Epithelial cell of prostate (primary cell): ENCODE measurements at places on chromosomes 3 and 15.

GRCh38 chr3:128153156-128154041 lies at the start of gene EEFSEC:
Gene EEFSEC (plus strand): TSS chr3:128153481. CDS start chr3:128153508, 27 bp downstream.
- DNase-seq, result no peak

DNA sequence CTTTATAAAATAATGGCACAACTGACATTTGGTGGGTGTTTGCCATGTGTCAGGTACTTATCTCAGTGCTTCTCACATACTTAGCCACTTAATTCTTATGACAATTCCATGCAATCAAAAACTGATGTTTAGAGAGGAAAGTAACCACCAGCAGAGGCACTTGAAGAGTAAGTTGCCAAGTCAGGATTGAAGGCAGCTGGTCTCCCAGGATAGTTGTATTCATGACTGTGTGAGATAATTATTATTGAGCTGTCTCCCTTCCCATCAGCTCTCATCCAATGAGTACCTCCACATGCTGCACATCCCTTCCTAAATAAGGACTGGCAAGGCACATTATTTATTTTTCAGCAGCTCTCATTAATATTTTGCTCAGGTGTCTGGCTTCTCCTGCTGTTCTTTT lies 4.8 kb downstream of the VEPH1 start:
- no peak for DNase-seq

GRCh38 chr3:120129718-120130513 lies 35.7 kb upstream of the GSK3B start:
- no peak for DNase-seq

GRCh38 chr3:30578479-30578878 lies 27.9 kb upstream of the TGFBR2 start:
- peak; percentile 29 for DNase-seq

GRCh38 chr3:179236669-179237301 lies 14.1 kb downstream of the KCNMB3 start:
- DNase-seq, result no peak

DNA sequence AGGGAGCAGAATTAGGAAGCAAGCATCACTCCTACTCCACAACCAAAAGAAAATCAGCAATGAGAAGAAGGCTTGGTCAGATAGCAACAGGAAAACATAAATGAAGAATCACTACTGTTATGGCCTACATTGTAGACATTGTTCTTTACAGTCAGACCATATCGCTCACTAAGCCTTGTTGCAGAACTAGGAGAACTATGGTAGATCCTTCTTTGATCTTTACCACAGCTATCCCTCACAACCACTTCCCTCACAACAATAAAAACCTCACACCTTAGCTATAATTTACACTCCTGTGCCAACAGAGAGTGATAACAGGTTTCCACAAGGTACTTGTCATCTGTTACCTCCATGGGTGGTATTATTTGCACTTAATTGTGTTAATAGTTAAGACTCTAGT lies 126.6 kb downstream of the WDR76 start:
- DNase-seq, result no peak

GRCh38 chr3:127675651-127676391 lies 3.1 kb downstream of the ABTB1 start:
- DNase-seq, result no peak

DNA sequence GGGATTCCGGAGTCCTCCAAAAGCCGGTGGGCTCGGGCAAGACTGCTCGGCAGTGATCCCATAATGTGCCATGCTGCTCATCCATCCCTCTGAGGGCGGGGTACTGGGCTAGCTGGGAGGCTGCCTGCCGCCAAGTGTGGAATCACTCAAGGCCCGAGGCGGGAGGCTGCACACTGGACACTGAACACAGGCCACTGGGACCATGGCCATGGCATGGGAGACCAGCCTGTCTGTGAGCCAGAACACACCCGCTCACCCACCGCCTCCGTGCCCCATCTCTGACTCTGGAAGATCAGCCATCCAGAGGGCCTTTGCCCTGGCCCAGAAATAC lies 1.4 kb downstream of the C3orf22 start:
- no peak for DNase-seq

- DNase-seq, result no peak
These were observed 380.0 kb upstream of the DPH6 start for GRCh38 chr15:35926007-35926380.

GRCh38 chr15:61243983-61244593 lies 15.0 kb upstream of the RORA start:
- no peak for DNase-seq

DNA sequence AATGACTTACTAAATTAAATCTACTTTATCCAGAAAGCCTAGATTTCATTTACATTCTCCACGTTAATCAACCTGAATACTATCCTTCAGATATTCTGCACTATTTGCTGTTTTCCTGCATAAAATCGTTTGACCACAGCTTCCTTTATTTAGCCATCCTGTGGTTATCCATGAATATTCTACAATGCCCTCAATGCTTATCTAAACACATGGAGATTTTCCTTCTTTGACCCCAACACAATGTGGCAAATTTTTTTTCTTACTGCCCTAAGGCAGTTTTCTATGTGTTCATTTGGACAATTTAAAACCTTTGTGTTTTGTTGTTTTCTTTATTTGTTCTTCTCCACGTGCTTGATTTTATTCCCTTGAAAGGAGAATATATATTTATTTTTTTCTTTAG lies 495.5 kb upstream of the ROBO1 start:
- DNase-seq, result no peak

DNA sequence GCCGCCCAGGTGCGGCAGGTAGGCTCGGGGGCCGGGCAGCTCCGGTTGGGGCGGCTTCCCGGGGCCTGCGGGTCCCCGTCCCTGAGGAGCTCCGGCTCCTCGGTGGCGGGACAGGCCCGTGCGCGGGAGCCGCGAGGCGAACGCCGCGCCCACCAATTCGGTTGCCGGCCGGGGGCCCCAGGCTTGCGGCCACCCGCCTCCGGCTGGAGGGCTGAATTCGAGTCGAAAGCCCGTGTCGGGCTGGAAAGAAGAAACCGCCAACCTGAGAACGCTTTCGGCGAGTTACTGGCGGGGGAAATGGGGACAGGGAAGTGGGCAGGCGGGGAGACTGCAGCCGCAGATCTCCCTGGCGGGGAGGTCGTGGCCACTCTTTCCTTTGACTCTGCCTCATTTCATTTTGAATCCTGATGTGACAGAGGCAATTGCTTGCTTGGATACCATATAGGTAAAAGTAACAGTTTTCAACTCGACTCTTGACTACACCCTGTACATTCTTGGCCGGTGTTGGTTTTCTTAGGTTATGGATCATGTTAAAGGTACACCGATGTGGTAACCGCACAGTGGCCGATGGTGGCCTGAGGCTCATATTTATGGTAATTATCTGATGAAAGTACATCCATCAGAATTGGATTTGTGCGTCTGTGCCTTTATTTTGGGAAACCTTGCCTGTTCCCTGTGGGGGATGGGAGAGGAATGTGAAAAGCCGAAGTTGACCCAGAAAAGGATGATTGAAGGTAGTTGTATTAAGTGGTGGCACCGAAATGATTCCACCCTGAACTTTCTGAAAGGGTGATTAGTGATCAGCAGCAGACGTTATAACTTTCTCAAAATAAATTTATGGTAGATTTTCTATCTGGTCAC lies 1.7 kb downstream of the B3GNT5 start:
- no peak for DNase-seq

- DNase-seq, result no peak
These were observed 3.6 kb upstream of the EEFSEC start for GRCh38 chr3:128149650-128150049.

DNA sequence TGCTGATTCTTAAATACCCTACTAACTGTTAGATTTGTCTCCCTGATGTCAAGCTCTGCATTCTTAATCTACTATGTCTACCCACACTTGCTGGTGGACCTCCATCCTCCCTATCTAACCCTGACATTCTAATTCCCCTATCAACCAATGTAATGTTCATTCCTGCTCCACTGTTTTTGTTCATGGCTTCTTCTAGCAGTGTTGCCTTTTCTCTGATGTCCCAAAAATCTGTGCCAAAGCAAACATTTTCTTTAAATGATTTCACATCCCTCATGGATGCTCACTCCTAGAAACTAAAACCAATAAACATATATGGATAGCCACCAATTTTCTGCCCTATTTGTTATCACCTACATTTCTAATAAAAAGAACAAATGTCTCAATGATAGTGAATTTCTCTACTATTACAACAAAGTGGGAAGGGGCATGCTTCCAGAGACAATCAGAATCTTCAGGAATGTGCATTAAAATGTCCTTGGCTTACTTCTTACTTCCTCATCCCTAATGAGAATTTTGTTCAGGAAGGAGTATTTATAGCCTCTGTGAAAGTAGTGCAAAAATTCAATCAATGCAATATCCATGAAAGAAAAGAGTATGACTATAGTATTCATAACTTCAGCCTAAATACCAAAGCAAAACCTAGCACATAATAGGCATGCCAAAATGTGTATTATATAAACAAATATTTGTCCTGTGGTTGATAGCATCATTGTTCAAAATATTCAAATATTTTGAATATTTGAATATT lies 273.3 kb downstream of the ZNF385D start:
- no peak for DNase-seq

DNA sequence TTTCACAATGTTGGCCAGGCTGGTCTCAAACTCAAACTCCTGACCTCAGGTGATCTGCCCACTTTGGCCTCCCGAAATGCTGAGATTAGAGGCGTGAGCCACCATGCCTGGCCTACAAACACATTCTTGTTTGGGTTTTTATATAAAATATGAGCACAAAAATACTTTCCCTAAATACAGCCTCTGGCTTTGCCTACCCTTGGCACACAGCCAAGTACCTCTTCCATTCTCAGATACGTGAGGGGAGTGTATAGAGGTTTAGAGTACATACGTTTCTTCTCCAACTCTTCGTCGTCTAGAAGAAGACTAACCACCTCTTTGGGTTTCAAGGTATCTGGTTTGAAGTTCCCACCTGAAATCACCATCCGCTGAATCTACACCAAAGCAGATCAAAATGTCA lies 33.5 kb downstream of the CHAC1 start:
- no peak for DNase-seq

DNA sequence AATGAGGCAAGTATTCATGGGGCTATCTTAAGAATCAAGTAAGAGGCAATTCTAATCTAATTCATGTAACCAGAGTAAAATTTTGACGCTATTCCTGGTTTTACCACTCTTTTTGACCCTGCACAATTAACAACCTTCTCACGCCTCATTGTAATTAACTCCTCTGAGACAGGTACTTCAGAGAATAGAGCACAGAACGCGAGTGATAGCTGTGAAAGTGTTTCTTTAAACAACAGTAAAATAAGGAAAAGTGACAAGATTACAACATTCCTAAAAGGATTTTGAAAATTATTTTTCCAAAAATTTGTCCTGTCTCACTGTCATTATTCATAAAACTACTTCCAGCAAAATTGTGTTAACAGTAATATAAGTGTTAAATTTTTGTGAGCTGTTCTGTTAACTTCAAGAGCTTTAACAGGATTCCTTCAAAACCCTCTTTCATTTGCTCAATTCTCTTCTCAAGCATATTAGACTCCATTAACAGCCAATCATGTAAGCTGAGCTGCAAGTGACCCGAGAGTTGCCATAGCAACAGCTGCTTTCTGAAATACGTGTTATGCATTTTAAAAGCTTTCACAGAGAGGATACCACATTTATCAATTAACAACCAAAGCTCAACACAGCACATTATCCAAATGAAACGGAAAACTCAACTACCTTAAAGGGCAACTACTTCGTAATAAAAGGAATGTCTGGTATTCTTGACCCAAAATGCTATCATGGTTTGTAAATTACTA lies 93.1 kb downstream of the STAG1 start:
- DNase-seq, result no peak

GRCh38 chr15:57281321-57281720 lies 95.0 kb upstream of the CGNL1 start:
- no peak for DNase-seq

- no peak for DNase-seq
These were observed 520 bp downstream of the MESD start for GRCh38 chr15:80989081-80989517.

DNA sequence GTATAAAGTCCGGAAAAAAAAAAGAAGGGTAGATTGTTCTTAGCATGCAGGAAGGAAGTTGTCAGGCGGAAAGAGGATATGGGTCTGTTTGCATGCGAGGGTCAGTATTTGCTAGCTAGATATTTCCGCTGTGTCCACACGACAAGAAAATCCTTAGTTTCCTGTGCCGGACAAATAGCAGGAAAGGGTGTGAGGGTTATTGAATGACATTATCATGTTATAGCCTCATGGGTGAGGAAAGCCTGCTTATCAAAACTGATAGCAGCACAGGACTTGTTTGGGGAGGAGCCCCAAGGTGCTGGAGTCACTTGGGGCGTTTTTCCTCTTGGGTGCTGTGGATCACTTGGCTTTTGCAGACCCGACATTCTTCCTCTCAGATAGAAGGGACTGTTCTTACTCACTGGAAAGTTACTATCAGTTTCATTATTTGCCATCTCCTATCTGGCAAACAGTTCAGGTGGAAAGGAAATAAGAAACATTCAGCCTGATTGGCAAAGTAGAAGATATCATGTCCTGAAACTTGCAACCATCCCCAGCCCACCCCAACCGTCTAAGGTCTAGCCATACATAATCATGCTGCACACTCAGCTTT lies 127.2 kb upstream of the DPH6 start:
- DNase-seq, result no peak

GRCh38 chr3:114650808-114651207 lies 357.0 kb downstream of the TIGIT start:
- DNase-seq, result no peak

DNA sequence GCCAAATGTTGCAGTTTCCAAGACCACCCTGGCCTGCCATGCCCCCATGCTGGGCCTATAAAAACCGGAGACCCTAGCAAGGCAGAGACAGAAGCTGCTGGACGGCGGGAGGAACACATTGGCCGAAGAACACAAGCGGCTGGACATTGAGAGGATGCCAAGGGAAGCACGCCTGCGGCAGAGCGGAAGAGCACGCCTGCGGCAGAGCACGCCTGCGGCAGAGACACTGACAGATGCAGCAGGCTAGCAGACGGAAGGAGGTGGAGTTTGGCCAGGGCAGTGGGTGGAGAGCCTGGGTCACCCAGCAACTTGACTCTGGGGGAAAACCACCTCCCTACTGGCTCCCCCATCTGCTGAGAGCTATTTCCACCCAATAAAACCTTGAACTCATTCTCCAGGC lies 322.3 kb upstream of the TBL1XR1 start:
- DNase-seq, result no peak

- no peak for DNase-seq
These were observed 29.4 kb downstream of the FHIT start for GRCh38 chr3:61221759-61222362.

- DNase-seq, result no peak
These were observed 101.6 kb downstream of the APBA2 start for GRCh38 chr15:28987337-28987736.

DNA sequence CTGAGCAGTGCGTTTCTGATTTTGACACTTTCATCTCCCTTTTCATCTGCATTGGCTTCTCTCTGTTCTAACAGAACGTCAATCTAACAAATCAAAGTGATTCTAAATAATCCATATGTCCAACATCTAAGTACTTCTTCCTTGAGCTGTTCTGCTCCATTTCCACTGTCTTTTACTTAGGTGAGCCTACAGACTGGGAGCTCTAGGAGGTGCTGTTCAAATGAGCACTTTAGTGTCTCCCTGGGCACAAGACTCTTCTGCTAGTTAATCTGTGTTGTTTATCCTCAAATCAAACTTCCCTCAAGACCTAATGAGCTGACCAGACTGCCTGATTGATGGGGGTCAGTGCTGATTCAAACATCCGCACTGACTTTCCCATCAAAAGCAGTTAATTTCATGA lies 408.1 kb downstream of the WDR72 start:
- DNase-seq, result no peak

- no peak for DNase-seq
These were observed 36.1 kb downstream of the LIPC start for GRCh38 chr15:58467722-58468423.
